Activated CD4-positive, alpha-beta T cell treated with anti-CD3 and anti-CD28 coated beads for 24 hours (primary cell): ENCODE measurements at places on chromosomes 16 and 17.
A peak's percentile ranks its signal among the peaks of the same experiment; 100 is the strongest.

DNA sequence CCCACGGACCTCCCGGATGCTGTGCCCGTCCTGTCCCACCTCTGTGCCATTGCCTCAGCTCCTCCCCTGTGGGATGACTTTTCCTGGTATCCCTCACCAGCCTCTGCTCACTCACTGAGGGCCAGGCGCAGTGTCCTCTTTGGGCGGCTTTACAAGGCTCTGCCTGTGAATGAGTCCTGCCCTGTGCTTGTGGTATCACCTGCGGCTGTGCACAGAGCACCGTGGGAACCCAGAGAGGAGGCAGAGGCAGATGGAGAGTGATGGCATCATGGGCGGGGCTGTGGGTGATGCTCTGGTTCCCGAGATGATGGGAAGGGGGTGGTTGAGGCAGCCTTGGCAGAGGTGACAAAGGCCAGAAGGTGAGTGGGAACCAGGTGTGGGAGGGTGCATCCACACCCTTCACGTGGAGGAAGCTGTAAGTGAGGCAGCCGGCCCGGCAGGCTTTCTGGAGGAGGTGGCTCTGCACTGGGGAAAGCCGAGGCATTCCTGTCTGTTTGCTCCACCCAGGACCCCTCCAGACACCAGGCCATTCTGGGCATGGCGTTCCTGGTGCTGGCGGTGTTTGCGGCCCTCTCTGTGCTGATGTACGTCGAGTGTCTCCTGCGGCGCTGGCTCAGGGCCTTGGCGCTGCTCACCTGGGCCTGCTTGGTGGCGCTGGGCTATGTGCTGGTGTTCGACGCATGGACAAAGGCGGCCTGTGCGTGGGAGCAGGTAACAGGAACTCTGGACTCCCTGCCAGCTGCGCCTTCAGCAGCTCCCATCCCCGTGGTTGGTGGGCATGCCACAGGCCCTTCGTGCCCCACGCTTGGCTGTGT, 23.8 kb downstream of the ADCY7 start:
- no peak for DNase-seq

- no peak for DNase-seq
Observed at GRCh38 chr16:69197573-69197972, 10.6 kb downstream of the SNTB2 start.

GRCh38 chr16:89828199-89828869, at the start of gene SPIRE2:
Gene SPIRE2 (plus strand): TSS chr16:89828475. CDS start chr16:89828551, 76 bp downstream.
- peak; percentile 47 for DNase-seq

GRCh38 chr16:12082226-12082887, 105.8 kb downstream of the SNX29 start:
- no peak for DNase-seq

DNA sequence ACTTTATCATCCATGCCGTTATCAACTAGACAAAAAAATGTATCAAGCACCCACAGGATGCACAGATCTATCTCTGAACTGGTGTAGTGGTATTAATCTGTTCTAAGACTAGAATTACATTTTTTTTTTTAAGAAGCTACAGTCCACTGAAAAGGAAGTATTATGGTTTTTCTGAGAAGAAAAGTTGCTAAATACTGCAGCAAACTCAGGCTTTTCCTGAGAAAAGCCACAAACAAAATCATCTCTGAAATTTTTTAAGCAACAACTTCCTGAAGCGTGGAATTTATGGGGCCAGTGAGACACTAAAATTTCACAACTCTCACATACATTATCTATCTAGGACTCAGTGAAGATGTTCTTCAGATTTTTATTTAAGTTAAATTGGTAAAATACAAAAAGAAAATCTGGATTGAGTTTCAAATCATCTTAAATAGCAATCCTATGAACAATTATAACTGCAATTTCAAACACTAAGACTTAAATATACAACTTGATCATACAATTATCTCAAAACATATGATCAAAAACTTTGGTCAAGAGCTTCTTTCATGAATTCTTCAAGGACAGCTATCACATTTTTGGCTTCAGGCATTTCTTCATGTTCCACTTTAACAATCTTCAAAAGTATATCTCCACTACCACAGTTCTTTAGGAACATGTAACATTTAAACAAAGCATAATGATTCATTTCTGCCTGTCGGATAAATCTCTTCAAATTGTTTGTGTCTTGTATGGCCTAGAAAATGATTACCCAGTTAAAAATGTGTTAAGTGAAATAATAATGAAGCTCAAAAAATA, 10.5 kb downstream of the C17orf75 start:
- no peak for DNase-seq

DNA sequence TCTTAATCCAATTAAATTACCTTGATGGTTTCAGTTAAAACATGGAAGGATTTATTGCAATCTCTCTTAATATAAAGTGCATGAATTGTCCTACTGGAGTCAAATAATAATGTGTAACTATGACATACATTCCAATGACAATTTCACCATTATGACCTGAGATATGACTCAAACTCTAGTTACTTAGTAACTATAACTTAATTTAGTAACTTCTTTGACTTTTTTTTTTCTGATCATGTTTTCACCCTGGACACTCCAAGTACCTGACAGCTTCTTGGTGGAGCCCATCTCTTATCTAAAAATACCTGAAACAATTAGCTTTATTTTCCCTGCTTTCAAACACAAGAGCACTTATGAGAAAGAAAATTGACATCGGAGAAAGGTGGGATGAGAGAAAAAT, 123.7 kb downstream of the STX8 start:
- DNase-seq, result no peak

DNA sequence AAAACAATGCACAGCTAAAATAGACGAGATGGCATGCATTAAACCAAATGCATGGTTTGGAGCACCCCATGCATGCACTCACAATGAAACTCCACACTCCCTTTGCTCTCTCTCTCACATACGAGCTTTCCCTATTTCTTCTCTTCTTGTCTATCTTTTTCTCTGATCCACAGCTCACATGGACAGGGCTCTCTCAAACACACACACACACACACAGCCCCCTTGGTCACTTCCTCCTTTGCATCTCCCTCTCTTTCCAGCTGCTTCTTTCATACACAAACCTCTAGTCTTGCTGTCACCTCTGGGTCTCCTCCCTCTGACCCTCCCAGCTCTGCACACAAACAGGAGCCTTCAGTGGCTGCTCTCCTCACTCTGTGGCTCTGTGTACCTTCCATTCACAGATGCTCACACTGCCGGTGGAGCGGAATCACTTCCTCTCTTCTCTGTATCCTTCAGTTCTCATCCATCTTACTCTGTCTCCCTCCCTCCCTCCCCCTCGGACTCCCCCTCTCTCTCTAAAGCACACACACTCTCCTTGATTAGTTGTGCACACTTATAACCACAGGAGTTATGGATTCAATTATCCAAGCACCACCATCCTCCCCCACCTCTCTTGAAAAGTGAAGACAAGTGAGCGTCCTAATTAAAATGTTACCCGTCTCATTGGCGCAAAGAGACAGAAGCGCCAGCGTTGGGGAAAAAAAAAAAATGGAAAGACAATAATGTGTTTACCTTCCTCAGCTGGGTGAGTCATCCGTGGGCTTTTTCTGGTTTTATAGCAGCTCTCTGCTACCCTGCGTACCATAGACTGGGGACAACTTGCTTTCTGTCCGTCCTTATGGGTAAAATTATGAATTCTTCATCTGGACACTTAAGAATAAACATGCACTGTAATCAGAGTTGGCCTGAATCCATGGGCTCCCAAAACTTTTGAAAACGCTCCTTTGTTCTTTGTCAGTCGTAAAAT, 90.8 kb downstream of the SHISA6 start:
- no peak for DNase-seq
